ENCODE measurements at places on chromosomes 2 and 18.
A peak's percentile ranks its signal among the peaks of the same experiment; 100 is the strongest.

GRCh38 chr18:50751490-50751889 is 68.3 kb downstream of the MRO start:
- DNase-seq, result no peak

GRCh38 chr2:145050134-145050533 is 530.2 kb upstream of the ZEB2 start:
- DNase-seq, result no peak

DNA sequence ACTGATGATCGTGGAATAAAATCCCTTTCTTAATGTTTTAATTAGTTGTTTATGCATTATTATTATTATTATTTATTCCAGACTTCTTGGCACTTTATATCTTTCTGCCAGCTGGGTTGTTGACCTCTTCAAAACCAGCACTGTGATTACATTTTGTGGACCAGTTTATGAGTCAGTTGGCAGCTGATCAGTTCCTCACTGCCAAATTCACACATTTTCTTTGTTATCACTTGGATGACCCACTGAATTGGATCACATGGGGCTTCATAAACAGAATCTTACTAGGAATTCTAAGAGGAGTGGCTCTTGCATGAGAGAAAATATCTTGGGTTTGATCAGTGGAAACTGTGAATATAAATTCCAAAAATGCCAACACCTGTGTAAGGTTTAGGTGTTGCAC is 321.8 kb upstream of the SPRED2 start:
- DNase-seq, result peak; percentile 39

DNA sequence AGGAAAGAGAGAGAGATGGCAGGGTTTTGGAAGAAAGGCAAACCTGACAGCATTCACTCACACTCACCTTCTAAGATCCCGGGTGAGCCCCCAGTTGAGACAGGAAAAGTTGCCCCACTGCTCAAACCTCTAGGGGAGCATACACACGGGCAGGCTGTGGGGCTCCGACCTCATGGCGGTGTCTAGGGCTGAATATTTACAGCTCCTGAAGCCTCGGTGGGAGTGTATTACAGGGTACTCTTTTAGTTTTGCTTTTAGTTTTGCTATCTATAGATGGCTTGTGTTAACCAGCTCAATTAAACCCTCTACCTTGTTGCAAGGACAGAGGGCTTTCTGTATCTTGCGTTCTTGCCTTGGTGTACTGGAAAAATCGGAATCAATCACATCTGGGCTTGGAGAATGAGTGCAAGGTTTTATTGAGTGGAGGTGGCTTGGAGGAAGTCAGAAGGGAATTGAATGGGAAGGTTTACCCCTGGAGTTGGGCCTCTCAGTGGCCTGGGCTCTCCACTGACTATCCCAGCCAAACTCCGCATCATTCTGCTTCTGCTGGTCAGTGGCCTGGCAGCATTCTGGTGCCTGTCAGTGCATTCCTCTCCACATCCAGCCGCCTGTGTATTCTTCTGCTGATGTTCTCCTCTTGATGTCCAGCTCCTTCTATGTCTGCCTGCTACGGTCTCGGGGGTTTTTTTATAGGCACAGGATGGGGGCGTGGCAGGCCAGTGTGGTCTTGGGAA is 10.1 kb upstream of the IFIH1 start:
- no peak for DNase-seq

DNA sequence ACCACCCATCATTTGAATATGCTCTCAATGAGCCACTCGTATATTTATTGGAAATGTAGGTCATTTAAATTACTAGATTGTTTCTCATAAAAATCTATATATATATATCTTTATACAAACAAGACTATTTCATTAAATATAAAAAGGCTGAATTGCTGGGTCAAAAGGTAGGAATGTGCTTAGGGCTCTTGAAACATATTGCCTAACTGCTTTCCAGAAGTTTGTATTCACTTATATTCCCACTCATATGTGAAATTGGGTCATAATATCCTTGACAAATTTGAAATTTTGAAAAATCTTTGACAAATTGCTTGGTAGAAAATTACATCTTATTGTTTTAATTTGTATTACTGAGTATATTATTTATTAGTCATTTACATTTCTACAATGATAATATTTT is 999.8 kb upstream of the CDH2 start:
- no peak for DNase-seq
